ENCODE measurements at places on chromosomes 5 and 9.

- DNase-seq, result no peak
These were observed 42.4 kb downstream of the MRRF start for GRCh38 chr9:122307061-122307460.

DNA sequence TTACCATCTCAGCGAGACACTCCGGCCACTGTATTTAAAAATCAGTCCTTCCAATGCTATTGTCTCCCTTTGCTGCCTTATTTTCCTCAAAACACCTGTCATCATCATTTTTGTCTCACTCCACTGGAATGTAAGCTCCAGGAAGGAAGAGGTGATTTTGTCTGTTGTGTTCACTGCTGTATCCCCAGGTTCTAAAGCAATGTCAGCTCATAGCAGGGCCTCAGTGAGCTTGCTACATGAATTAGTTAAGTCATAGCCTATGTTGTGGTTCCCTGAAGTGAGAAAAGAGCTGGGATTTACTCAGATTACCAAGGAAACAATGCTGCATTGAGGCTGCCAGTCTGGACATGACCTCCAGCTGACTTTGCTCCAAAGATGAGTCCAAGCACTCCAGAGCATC is 137.6 kb upstream of the RASEF start:
- no peak for DNase-seq

GRCh38 chr5:18243846-18244245 is 609.6 kb downstream of the TAF11L14 start:
- no peak for DNase-seq

DNA sequence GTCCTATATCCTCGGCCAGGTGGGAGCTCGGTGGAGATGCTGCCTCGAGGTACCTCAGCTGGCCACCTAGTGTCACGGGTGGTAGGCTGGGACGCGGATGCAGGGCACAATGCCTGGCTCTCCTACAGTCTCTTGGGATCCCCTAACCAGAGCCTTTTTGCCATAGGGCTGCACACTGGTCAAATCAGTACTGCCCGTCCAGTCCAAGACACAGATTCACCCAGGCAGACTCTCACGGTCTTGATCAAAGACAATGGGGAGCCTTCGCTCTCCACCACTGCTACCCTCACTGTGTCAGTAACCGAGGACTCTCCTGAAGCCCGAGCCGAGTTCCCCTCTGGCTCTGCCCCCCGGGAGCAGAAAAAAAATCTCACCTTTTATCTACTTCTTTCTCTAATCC is 2.0 kb downstream of the PCDHGC3 start:
- DNase-seq, result no peak

DNA sequence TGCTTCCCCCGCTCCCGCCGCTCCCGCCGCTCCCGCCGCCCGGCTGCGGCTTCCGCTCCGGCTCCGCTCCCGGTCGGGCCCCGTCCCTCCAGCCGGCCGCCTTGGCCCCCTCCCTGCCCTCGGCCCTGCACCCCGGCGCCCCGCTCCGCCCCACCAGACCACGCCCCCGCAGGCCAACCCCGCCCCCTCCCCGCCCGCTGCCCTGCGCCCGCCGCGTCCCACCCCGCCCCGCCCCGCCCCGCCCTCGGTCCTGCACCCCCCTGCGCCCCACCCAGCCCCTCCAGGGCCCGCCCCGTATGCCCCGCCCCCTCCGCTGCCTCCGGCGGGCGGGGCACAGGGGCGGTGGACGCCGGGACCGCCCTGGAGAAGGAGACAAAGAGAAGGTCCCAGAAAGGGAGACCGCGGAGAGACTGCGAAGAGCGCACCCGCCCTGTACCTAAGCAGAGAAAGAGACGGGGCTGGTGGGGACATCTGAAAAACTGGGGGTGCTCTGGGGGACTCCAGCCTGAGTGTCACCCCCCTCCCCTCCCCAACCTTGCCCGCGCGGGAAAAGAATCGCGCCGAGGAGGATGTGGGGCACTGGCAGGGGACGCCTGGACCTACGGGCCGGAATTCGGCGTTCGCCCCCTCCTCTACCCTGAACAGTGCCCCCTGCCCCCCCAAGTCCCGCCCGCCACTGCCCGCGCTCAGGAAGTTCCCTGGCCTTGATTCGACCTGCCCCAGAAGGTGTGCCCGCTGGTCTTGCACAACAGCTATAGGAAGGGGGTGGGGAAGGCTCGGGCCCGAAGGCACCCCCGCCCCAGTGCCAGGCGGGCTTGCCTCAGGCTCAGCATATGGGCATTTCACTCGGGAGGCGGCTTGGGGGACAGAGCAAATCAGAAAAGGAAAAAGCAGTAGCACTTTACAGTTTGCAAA is 42.8 kb upstream of the STXBP1 start:
- DNase-seq, result no peak

DNA sequence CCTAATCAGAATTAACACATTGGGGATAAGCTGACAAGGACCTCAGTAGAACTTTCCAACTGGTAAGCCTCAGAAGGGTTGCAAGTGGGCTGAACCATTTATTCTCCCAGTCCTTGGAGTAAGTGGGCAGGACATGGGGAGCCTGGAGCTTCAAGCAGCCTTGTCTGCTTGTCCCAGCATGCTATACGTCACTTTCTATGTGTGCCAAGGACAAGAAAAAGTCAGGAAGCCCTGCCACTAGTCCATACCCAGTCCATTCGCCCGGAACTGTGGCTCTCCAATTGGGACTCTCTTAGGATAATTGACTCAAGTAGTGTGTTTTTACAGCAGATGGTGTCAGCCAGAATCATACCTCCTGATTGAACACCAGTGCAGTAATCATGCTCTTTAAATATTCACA is 62.6 kb upstream of the FRRS1L start:
- no peak for DNase-seq

DNA sequence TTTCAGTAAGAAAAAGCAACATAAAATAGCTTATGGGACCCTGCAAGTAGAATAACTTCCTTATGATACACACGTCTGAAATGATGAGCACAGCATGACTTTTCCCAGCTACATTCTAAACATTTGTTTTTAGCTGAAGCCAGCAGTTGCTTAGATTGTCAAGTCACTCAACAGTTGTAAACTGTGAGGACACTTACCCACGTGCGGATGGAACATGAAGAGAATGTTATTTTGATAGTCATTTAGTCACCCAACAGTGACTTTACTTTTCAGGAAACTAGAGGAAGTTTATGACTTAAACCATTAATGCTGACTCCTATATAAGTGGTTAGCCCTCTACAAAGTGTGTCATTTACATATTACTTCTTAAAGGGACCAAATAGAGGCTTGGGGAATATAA is 3.0 kb downstream of the HACD4 start:
- DNase-seq, result no peak

- DNase-seq, result no peak
These were observed 55.2 kb upstream of the ERBIN start for GRCh38 chr5:65871182-65871581.

DNA sequence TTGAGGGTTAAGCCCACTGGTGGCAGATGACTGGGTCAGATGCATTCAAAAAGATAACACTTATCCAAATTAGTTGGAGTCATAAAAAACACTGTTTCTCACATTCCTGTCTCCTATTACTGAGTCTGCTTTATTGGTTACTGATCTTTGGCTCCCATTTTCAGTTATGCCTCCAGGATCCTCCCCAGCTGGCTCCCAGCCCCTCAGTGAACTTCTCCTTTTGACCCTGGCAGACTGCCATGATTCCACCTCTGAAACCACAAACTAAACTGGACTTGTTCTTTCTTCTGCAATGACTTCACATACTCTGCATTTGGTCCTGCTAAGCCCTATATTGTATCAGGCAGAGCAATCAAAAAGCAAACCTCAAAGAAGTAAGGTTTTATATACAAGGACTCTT is 860.8 kb upstream of the DMAC1 start:
- no peak for DNase-seq

DNA sequence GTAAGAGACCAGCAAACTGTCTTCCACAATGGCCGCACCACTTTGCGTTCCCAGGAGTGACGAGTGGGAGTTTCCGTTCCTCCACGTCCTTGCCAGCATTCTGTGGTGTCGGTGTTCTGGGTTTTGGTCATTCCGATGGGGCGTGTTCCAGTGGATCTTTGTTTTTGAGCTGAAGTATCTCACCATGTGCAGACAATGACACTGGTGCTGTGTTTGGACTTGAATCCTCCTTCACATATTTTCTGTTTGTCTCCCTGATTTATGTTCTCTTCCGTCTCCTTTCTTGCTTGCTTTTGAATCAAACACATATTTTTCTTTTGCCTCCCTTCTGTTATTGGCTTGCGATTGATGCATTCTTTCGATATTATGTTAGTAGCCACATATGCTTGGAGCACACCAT is 60.8 kb upstream of the IRX4 start:
- no peak for DNase-seq

GRCh38 chr9:90891308-90892040 is 89.9 kb downstream of the SYK start:
- no peak for DNase-seq

- DNase-seq, result no peak
These were observed 18.6 kb downstream of the ARPC5L start for GRCh38 chr9:124880501-124880900.

DNA sequence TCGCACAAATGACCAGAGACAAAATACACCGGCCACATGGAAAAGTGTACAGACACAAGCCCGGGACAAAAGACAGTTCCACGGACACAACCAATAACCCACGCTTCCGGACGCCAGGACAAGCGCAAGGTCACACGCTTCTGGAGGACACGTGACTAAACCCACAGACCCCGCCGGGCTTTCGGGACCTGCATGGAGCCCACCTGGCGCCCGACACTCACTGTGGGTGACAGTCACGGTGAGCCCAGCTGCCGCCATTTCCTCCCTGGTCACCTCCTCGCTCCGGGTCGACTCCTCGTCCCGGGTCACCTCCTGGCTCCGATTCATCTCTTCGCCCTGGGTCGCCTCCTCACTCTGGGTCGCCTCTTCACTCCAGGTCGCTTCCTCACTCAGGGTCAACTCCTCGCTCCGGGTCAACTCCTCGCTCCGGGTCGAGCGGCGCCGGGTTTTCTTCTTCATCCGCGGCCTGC is 470 bp downstream of the BAG1 start:
- DNase-seq, result no peak

GRCh38 chr9:112032009-112032408 is 135.4 kb downstream of the UGCG start:
- no peak for DNase-seq

DNA sequence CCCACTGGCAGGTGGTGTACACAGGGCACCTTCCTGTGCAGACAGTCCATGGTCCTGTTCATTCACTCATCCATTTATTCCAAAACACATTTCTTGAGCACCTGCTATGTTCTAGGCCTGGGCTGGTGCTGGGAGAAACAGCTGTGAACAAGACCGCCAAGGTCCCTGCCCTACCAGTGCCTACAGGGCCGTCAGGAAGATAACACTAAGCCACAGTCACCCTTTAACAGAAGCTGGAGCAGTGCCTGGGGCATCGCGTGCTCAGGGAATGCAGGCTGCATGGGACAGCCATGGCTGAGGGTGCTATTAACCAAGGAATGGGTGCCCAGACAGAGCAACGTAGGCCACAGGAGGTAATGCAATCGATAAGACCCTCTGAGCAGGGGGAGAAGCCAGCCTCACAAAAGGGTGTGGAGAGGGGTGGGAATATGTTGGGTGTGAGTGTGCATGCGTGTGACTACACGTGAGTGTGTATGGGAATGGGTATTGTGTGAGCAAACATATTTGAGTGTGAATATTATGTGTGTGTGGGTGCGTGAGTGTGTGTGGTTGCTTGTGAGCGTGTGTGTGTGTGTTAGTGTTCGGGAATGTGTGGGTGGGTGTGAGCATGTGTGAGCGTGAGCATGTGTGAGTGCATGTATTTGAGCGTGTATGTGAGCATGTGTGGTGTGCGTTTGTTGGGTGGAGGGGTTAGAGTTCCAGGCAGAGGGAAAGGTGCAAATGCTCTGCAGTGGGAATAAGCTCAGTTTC is 19.1 kb downstream of the DUSP1 start:
- DNase-seq, result no peak

Measured in AG04449 (cell line).